ENCODE measurements at places on chromosomes 3 and 15. TPM values are rescaled to one million over a fixed set of nuclear protein-coding genes. Genes with fewer than 3 reads are reported as not detected.

- no peak for DNase-seq
Observed at GRCh38 chr3:4045756-4046155, 246.5 kb downstream of the LRRN1 start.

GRCh38 chr3:64011685-64012084 lies 11.6 kb downstream of the PSMD6 start:
- DNase-seq = no peak

DNA sequence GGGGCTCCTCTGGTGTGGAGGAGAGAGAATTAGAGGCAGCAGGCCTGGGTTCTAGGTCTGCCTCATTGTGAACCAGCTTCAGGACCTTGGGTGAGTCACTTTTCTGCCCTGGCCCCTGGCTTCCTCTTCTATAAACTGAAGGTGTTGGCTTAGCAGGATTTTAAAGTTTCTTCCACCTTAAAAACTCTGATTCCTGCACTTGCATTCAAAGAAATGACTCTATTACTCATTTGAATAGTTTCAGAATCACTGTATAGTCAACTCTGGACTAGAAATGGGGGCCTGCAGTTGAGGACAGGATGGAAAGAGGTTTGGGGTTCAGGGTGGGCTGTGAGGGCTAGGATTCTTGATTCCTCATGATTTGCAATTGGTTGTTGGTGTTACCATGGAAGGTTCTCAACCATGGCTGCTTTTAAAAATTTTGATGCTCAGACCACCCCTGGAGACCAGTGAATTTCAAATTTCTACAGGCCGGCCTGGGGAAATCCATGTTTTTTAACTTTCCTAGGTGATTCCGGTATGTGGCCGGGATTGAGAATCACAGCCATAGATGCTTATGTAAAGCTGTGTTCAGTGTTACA lies 19.9 kb downstream of the SMAD3 start:
- peak; percentile 87 for DNase-seq

- peak; percentile 35 for DNase-seq
Observed at GRCh38 chr3:72401005-72401545, 447.2 kb downstream of the SHQ1 start.

- no peak for DNase-seq
Observed at GRCh38 chr15:78408355-78408640, 29.7 kb upstream of the IREB2 start.

GRCh38 chr3:71104121-71104541 lies 479.4 kb downstream of the FOXP1 start:
- no peak for DNase-seq

- peak; percentile 71 for DNase-seq
Observed at GRCh38 chr15:53072077-53072476, 281.9 kb upstream of the ONECUT1 start.

DNA sequence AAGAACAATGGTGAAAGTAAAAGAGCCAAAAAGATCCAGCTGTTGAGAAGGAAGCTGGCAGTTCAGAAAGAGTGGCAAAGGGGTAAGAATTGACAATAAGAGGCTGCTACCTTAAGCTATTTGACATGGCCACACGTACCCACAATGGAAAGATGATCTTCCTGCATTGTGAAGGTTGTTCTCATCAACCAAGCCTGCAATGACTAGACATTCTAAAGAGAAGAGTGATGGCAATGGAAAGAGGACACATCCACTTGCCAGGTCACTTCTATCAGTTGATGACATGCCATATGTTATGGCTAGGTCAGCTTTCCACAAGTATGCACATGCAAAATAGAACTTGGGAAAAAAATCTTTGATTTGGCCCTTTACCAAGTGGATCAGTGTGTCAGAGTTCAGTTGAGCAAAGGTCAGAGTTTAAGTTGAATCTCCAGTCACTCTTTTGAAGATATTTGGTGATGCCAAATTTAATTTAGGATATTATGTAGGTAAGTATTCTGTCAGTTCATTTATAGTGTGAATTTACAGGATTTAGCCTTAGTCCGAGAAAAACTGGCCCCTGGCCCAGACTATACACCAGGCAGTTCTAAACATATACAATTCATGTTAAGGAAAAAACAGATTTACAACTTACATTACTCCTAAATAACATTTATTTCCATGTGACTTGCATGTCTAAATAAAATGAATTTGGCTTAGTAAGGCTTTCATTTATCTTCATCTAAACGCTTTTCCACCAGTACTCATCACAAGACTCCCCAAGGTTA lies 104.9 kb upstream of the FLNB start:
- DNase-seq = no peak

DNA sequence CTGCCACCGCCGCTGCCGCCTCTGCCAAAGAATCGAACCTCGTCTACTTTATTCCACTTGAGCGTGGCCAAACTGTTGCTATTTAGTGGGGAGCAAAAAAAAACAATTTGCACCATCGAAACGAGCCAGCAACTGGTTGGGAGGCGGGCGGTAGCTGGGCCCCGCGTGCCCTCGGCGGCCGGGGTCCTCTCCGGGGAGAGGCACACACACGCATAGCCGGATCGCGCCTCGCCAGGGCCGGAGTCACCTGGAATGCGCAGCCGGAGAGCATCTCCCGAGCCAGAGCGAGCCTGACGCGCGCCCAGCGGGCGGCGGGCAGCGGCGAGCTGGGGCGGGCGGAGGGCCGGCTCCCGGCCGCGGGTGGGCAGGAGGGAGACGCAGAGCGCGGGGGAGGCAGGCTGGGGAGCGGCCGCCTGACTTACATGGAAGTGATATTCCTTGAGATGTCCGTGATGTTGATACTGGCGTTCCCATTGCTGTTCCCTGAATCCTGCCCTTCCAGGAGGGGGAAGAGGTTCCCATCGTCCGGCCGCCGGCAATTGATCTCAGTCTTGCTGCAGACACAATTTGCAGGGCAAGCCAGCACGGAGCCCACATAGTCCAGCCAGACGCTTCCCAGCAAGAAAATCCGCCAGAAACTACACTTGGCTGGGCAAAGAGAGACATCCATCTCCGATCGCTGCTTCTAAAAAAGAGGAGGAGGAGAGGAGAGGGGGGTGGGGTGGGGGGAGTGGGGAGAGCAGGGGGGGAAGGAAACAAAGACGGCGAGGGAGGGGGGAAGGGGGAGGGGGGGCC lies 858 bp downstream of the NTRK3 start:
- DNase-seq = no peak

DNA sequence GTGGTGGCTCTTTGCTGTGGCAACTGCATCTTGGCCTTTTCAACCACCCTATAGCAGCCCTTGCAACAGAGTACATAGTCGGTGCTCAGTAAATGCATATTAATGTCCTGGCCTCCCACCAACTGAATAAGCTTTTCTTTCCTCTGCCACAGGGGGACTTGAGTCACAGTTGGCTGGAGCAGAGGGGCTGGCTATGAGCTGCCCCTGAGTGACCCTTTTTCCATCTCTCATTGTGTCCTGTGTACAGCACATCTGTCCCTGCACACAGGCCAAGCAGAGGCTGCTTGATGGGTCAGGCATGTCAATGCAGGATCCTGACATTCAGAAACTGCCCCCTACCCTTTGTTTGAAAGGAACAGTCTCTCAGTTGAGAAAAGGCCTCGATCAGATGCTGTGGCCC lies 22.4 kb downstream of the SPSB4 start:
- no peak for DNase-seq

- DNase-seq = no peak
Observed at GRCh38 chr3:131221731-131222130, 159.8 kb upstream of the NUDT16 start.

- DNase-seq = no peak
Observed at GRCh38 chr15:92503889-92504288, 110.2 kb downstream of the ST8SIA2 start.

DNA sequence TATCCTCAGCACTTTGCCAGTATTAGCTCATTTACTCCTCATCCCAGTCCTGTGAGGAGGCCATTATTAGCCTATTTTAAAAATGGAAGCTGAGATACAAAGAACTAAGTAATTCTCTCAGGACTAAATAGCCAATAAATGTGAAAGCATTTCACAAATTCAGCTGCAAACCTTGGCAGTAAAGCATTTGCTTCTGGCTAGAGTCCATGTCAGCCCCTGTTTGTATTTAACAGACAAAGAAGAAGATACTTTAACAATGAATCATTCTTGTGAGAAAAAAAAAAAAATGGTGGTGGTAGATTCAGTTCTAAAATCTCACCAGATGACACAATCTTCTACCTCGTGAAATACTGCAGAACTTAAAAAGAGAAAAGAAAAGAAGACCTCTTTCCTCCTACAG lies 85.0 kb upstream of the CNTN6 start:
- no peak for DNase-seq

GRCh38 chr15:78052545-78052944 lies 25.0 kb downstream of the TBC1D2B start:
- DNase-seq = peak; percentile 60

DNA sequence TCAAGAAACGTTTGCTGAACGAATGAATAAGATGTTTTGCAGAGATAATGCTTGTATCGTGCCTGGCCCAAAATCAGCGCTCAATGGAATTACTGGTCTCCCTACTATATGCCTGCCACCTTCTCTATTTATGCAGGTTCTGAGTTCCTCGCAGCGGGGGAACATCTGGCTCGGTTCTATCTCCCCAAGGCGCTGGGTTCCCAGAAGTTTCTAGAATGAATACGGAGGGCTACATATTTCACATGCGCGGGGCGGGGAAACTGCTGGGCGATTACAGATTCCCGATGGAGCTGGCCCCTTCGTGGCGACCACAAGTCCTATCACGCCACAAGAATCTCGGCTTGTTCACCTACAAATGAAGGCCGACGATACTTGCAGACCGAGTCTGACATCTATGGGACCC lies 411 bp upstream of the EIF2B5 start:
- DNase-seq = no peak

- DNase-seq = no peak
Observed at GRCh38 chr3:77605865-77606264, 566.0 kb downstream of the ROBO2 start.

- peak; percentile 76 for DNase-seq
Observed at GRCh38 chr3:149487598-149488197, 13.2 kb downstream of the TM4SF4 start.

GRCh38 chr3:42066516-42067181 lies 24.5 kb upstream of the TRAK1 start:
- DNase-seq = no peak

DNA sequence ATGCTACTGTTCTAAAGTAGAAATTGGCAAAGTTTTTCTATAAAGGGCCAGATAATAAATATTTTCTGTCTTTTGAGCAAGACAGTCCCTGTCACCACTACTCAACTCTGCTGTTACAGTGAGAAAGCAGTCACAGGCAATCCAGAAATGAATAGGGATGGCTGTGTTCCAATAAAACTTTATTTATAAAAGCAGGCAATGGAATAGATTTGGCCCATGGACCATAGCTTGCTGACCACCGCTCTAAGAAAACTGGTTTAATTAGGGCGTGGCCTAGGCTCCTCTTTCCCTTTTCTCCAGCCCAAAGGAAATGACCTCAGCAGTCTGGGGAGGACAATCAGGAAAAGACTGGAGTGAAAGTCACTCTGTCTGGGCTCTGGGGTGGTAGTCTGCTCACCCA lies 183.8 kb downstream of the MEGF11 start:
- DNase-seq = no peak

DNA sequence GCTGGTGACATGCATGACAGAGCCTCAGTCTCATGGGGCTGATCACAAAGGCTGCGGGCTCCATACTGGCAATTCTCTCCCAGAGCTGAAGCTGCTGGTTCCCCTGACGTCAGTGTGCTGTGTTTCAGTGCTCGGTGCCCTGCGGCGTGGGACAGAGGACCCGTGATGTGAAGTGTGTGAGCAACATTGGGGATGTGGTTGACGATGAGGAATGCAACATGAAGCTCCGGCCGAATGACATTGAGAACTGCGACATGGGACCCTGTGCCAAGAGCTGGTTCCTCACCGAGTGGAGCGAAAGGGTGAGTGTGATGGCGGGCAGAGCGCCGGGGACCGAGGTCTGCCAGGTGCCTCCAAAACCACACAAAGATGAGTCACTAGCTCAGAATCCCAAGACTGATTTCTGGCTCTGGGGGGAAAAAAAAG lies 62.0 kb upstream of the NR2E3 start:
- no peak for DNase-seq

- DNase-seq = no peak
Observed at GRCh38 chr3:155663467-155664212, 81.2 kb downstream of the PLCH1 start.

- DNase-seq = no peak
Observed at GRCh38 chr15:31499236-31499952, 172.8 kb downstream of the KLF13 start.

GRCh38 chr3:179969525-179969924 lies 67.2 kb downstream of the PEX5L start:
- no peak for DNase-seq

- no peak for DNase-seq
Observed at GRCh38 chr3:8647137-8647985, 2.8 kb upstream of the SSUH2 start.

DNA sequence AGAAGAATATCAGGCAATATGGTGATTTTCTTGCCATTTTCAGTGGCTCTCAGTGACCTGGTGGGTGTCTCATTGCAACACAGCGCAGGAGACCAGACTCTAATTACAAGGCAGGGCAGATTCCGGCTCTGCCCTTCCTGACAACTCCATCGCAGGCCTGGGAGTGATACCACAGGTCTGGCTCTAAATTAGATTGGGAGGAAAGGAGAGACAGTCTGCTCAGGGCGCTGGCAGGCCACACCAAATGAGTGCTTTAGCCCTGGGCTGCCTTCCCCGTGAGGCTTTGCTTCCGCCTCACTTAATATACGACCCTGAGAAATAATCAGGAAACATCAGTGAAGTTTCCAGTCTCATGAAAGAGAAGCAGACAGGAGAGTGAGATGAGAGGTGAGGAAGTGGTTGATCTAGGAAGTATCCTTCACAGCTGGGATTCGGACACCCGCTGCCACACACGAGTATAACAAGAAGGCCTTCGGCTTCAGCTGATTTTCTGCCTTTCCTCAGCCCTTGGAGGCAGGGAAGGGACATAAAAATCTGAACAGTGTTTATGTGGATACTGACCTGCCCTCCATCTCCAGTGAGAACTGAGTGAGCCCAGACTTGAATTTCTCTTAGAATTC lies 73.7 kb upstream of the PROK2 start:
- no peak for DNase-seq

- no peak for DNase-seq
Observed at GRCh38 chr15:72934921-72935320, 117.3 kb upstream of the NEO1 start.

The NR2E3 gene
- total RNA-seq = not detected

The KLHL24 gene
- total RNA-seq = 6.7 TPM

The LRRN1 gene
- total RNA-seq = 0.05 TPM

The TEX9 gene
- 0.35 TPM for total RNA-seq

The ZNF501 gene
- 1.4 TPM for total RNA-seq

The GPX1 gene
- 190 TPM for total RNA-seq

The ENTPD3 gene
- not detected for total RNA-seq

The XYLB gene
- 11.6 TPM for total RNA-seq

The CA12 gene
- total RNA-seq = 0.63 TPM

The PRSS50 gene
- not detected for total RNA-seq

The GRK7 gene
- total RNA-seq = not detected

The TRIP4 gene
- total RNA-seq = 23.9 TPM

The TMEM108 gene
- total RNA-seq = not detected

The IL5RA gene
- not detected for total RNA-seq

The SLC7A14 gene
- not detected for total RNA-seq

The DOCK3 gene
- 1.7 TPM for total RNA-seq

The DRD3 gene
- not detected for total RNA-seq

Measured in activated CD4-positive, alpha-beta T cell treated with anti-CD3 and anti-CD28 coated beads, Interleukin-2, amount 10 ng/mL, durations not matched to agents 24 days and 14 days (primary cell).